AG20443 (cell line): ENCODE measurements at places on chromosomes 16 and 17.

DNA sequence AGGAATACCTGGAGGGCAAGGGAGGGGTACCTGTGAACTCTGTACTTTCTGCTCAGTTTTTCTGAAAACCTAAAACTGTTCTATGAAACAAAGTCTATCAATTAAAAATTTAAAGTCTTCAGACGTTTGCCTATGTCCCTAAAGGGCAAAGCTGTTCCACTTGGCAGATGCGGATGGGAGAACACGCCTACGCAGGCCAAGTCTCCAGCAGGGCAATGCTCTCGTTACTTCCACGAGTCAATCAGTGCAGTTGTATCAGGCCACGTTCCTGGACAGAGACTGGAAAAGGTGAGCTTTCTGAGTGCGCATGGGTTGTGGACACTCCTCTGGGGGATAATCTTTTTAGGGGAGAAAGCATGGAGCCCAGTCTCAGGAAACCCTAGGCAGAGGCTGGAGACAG is 86.6 kb downstream of the NXN start:
- DNase-seq = no peak

GRCh38 chr16:72508191-72508590 is 336.2 kb upstream of the PMFBP1 start:
- DNase-seq = no peak

- peak; percentile 62 for DNase-seq
These were observed 2.4 kb upstream of the ALOXE3 start for GRCh38 chr17:8120520-8121406.

- peak; percentile 42 for DNase-seq
These were observed 45.2 kb downstream of the AXIN2 start for GRCh38 chr17:65515959-65516948.

- DNase-seq = no peak
These were observed 24.6 kb downstream of the MEAK7 start for GRCh38 chr16:84479716-84480450.
